ENCODE measurements at places on chromosomes 7 and 10.

DNA sequence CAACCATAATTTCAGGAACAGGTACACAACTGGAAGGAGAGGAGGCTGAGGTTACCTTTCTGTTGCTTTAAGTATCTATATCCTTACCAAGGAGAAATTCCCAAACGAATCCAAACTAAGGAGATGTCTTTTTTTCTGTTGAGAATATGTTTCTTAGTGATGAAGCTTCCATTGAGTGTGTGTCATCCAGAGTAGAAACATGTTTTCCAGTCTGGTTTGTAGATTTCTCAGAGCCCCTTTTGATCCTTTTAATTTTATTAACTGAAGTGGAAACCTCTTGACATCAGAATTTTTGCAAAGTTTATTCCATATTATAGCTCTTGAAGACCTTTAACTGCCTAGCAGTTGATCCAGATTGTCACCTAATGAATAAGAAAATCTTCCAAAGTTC, 207.1 kb upstream of the FERD3L start:
- peak; percentile 71 for DNase-seq

DNA sequence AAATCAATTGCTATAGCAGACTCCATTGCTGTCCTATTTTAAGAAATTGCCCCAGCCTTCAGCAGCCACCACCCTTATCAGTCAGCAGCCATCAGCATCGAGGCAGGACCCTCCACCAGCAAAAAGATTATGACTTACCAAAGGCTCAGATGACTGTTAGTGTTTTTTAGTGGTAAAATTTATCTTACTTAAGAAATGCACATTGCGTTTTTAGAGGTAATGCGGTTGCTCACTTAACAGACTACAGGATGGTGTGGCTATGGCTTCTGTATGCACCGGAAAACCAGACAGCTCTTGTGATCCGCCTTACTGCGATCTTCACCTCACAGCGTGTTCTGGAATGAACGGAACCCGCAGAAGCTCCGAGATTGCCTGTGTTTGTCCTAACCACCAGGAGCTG, 58.1 kb downstream of the WDR37 start:
- DNase-seq = no peak

GRCh38 chr7:92729172-92729571, 107.2 kb downstream of the CDK6 start:
- no peak for DNase-seq

DNA sequence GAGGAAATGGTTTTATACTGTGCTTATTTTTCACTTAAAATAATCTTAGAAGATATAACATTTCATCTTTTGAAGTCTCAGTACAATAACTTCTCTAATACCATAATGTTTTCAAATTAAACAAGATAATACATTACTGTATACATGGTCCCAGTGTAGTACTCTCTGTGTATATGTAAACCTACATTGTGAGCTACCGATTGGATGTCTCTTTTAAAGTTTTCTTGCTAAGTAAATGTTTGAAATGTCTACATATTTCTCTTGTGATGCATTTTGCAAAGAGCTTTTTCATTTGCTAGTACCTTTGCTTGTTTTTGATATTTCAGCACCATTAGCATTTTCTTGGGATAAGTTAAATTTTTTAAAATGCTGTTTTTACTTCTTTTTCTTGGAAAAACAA, 94.8 kb downstream of the PRKG1 start:
- no peak for DNase-seq

- DNase-seq = peak; percentile 28
Observed at GRCh38 chr7:74606101-74606908, 51.2 kb upstream of the GTF2I start.

GRCh38 chr7:44476313-44476712, 14.1 kb downstream of the NUDCD3 start:
- DNase-seq = no peak
